NCI-H1930 (cell line): ENCODE measurements at places on chromosomes 5 and 9.

GRCh38 chr5:172426086-172426485 is 28.2 kb downstream of the SH3PXD2B start:
- no peak for DNase-seq

GRCh38 chr9:5698810-5699556 is 70.1 kb downstream of the RIC1 start:
- no peak for DNase-seq

DNA sequence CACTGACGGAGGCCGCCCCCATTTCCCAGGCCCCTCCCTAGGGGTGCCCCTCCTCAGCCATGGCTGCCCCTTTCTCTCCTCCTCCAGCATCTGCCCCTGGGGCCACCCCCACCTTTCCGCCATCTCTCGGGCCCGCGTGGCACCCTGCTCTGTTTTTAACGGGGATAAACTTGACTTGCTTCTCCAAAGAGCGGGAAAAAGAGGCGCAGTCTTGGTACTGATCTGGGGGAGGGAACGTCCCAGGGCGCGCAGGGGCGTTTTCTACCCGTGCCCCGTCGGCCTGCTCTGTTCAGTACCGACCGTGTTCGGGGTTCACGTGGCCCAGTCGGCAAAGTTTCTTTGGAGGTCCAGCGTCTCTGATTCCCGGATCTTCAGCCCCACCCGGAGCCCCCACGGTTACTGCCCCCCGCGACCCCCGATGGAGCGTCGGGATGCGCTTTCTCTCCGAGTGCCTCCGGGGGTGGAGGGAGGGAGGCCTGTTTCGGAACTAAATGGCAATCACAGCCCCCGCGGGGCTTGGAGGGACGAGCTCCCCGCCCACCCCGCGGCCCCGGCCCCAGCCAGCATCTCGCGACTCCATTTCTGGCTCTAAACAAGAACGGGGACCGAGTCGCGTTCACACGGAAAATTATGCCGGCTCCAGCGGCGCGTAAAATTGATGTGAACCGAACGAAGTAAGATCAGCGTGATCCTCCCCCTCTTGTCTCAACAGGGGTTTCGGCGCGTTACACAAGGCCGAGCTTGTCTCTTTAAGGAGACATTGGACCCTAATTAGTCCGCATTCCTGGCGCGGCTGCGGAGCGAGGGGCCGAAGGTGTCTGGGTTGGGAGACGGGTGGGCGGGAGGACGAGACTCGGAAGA is 1.1 kb upstream of the TLE4 start:
- no peak for DNase-seq

DNA sequence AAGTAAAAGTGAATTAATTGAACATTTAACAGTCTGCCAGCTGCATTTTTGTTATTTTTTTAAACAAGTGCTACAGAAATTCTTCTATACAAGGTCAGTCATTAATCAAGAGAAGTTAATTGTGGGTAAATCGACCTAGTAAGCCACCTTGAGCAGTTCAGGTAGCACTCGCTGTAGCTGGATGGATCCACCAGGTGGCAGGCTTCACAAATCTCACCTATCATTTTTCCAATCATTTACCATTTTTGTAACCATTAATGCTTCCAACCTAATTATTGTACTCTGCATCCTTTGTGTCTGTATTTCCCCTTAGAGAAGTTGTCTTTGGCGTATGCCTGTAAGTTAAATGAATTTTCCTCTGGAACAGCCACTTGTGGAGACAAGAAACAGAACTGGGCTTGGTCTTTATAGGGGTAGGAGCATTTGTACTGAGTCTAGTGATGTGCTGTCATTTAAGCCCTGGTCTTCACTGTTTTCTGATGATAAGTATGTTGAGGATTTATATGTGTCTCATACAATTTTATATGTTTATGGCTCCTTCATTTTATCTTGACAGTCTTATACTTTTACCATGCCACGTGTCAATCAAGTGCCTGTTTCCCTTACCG is 39.5 kb downstream of the CD180 start:
- no peak for DNase-seq

DNA sequence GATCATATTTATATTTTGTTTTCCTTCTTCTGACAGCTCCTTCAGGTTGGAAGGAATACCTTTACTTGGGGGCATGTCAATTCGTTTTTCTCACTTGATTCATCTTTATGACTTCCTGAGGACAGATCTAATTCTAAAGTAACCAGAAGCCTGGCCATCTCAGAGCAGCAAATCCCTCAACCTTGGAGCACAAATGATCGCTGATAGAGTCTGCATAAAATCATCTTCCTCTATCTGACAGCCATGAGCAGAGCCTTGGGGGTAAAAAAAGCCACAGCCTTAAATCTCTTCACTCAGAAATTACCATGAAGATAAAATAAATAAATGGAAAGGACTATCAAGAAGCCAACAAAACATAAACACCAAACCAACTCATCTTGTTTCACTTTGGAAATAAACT is 325.8 kb downstream of the PRR16 start:
- DNase-seq = no peak

DNA sequence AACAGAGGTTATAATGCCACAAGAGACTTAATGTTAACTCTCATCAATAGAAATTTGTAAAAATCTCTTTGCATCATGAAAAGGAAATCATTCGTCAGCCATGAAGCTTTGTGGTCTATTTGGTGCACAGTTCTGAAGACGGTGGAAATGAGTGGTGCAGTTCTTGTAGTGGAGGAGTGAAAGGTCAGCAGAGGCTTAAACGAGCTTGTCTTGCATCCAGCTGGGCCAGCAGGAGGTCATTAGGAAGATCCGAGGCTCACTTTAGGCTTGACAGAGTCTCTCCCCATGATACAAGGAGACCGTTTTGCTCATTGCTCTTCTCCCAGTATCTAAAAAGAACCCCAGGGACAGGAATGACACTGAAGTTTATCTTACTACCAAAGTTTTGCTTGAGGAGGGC is 440.8 kb downstream of the BNC2 start:
- DNase-seq = no peak

- DNase-seq = no peak
These were observed 12.2 kb upstream of the MARCHF3 start for GRCh38 chr5:127042593-127042992.

DNA sequence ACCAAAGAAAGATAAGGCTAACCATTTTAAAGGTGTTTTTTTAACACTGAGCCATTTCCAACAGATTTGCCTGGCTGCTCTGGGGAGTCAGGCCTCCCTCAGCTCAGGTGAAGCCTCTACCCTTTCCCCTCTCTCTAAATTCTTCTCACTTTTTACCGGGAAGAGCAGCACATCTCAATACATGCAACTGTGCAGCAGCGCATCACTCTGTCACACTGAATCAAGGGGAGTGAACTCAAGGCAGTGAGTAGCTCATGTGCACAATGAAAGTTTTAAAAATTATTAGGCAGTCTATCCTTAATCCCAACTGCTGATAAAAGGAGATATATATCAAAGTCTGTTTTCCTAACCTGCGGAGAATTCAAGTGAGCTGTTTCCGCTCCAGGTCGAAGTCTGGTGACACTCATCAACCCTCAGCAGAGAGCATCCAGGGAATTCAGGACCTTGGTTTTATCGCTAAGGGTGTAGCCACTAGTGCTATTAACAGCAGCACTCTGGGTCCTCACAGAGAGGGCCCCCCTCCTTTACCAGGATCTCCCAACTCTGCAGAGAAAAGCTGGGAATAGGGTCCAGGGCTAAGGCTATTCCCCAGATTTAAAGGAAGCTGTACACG is 1.0 kb downstream of the CEMIP2 start:
- no peak for DNase-seq

- DNase-seq = no peak
These were observed 39.9 kb downstream of the EDIL3 start for GRCh38 chr5:84344788-84345187.

DNA sequence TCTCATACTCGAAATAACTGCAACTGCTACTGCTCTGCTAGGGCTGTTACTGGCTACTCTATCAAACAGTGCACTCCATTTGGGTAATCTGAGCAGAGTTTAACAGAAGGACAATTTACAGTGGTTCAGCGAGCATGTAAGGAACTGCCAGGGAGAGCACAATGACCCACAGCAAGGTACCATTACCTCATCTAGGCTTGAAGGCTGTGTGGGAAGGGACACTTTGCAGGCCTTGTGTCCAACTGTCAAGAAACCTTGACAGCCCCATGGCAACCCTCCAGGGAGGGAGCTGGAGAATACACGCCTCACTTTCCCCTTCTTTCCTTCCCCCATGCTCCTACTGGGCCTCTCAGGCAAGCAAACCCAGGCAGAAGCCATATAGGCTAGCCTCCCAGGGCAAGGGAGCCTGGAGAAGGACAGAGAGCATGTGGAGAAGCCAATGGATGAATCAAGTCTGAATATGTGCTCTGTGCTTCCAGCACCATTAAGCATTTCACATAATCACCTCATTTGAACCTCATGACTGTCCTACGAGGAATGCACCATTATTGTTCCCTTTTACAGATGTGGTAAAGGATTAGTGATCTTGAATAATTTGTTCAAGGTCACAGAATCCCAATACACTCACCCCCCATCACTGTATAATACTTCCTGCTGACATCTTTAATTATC is 49.9 kb upstream of the JAK2 start:
- no peak for DNase-seq

DNA sequence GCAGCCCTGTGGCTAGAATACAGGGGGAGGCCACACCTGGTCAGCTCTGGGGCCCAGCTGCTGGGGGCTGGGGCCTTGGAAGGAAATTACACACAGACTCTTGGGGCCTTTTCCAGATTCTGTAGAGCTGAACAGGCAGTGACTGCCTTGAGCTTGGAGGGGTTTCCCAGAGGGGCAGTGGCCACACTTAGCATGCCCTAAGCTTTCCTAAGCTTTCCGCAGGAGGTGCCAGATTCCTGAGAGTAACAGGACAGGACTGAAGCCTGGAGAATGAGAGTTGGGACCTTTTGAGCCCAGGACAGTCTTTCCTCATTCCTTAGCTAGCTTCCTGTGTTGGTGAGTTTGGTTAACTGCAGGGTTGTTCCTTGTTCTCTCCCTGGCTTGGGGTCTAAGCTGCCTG is 1.4 kb downstream of the TBC1D13 start:
- no peak for DNase-seq

DNA sequence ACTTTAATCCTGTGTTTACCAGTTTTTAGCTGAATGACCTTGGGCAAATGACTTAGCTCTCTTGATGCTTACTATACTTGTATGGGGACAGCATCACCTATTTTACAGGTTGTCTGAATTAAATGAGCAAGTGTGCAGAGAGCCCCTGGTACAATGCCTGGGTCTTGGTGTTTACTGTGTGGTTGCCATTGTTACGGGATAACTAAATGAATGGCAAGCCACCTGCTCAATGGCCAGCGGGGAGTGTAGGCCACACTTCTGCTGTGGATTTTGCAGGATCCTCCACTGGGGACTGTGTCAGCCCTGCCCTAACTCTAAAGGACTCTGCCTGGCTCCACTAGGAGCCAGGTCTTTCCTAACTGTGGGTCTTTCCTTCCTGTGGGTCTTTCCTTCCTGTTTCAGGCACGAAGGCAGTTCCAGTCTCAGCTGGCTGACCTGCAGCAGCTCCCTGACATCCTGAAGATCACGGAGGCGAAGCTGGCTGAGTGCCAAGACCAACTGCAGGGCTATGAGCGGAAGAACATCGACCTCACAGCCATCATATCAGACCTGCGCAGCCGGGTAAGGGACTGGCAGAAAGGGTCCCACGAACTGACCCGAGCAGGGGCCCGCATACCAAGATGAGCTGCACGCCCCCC is 10.3 kb upstream of the GLE1 start:
- DNase-seq = no peak

GRCh38 chr5:77087484-77088261 is 588 bp upstream of the ZBED3 start:
- no peak for DNase-seq

- no peak for DNase-seq
These were observed 142.1 kb downstream of the EPB41L4A start for GRCh38 chr5:112276991-112277390.

GRCh38 chr5:180297587-180298282 is 5.9 kb upstream of the MAPK9 start:
- no peak for DNase-seq

GRCh38 chr5:142613271-142613671 is 72.6 kb downstream of the FGF1 start:
- no peak for DNase-seq

DNA sequence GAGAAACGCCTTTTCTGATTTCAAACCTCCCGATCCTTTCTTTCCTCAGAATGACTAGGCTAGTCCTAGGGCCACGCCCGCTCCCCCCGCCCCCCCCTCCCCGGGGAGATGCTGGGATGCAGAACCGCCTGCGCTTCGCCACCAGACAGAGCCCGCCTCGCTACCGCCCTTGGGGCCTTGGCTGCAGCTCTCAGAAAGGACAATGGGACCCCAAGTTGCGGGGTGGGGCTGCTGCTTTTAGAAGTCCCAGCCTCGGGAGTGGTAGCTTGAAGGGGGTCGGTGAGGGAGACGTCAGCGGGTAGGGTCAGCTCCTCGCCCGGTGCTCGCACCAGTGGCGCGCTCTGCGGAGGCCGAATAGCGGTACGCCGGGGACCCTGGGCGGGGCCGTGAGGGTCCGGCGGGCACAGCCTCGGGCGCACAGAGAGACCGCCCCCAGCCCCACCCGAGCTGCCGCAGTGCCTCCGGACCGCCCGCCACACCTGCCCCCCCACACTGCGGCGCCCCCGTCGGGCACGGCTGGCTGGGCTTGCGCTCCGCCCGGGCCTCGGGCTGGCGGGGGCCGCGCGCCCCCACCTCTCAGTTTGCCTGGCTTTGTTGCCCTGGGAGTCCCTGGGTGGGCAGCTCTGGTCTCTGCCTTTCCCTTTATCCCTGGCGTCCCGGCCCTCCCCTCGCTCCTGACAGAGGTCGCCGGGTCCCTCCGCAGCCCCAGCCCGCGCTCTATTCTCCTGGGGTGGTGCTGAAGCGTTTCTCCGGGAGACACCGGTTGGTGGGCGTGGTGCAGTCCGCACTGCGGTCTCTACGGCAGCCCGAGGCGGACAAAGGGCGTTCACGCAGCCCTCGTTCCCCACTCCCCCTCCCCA is 1.2 kb downstream of the MAP1B start:
- DNase-seq = peak; percentile 19

- DNase-seq = peak; percentile 10
These were observed 186.7 kb downstream of the PDZD2 start for GRCh38 chr5:31825518-31826068.

GRCh38 chr5:122126756-122127321 is 2.5 kb upstream of the ZNF474 start:
- no peak for DNase-seq

- no peak for DNase-seq
These were observed 75.1 kb downstream of the PTTG1 start for GRCh38 chr5:160496784-160497183.

DNA sequence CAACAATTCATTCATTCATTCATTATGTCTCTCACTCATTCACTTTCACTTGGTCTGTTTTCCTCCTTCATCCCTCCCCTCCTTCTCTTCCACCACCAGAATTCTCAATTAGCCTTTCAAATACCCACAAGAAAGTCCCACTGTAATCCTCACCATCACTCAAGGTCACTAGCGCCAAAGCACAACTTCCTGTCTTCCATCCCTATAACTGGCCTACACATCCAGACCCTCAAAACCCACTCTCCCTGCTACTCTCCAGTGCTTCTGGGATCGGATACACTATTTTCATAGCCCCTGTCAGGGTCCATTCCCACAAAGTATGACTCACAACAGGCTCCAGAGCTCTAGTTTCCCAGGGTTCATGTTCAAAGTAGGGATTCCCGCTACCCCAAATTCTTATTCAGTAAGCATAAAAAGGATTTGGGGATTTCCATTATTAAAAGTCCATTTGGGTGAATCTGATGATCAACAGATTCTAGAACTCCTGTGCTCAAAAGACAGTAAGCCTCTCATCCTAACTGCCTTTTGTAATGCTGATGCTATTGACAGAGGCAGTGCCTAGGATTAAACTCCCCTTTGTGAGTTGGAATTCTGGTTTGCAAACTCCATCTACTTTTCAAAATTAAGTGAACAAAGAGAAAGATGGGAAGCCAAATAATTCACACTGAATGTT is 250.9 kb downstream of the SEMA5A start:
- no peak for DNase-seq
